Stimulated activated CD8-positive, alpha-beta memory T cell treated with anti-CD3 and anti-CD28 coated beads, Interleukin-15, amount 100 ng/mL, for 4 hours (primary cell): ENCODE measurements at places on chromosomes 2 and 18.

GRCh38 chr2:169525434-169525833 lies 15.9 kb downstream of the KLHL41 start:
- DNase-seq, result no peak

GRCh38 chr18:75257605-75258004 lies 47.0 kb downstream of the TSHZ1 start:
- no peak for DNase-seq

DNA sequence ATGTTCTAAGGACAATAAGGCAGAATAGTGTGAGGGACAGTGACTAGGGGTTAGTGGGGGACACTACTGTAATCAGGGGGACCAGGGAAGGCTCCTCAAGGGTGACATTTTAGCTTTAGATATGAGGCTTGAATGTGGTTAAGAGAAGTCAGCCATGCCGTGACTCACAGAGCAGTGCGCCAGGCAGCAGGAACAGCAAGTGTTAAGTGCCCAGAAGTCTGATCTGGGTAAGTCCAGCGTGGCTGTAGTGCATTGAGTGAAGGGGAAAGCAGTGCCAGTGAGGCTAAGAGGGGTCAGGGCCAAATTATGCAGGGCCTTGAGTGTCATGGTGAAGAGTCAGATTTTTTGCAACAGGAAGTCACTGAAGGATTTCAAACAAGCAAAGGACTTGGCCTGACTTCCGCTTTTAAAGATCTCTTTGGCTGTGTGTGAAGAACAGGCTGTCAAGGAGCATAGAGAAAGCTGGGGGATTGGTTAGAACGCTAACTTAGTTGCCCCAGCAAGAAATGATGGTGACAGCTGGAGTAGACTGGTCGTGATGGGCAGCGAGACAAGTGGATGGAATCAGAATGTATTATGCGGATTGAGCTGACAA lies 151.5 kb downstream of the MSH2 start:
- no peak for DNase-seq

- DNase-seq, result no peak
These were observed 49.9 kb downstream of the CD8B2 start for GRCh38 chr2:106537047-106537446.

DNA sequence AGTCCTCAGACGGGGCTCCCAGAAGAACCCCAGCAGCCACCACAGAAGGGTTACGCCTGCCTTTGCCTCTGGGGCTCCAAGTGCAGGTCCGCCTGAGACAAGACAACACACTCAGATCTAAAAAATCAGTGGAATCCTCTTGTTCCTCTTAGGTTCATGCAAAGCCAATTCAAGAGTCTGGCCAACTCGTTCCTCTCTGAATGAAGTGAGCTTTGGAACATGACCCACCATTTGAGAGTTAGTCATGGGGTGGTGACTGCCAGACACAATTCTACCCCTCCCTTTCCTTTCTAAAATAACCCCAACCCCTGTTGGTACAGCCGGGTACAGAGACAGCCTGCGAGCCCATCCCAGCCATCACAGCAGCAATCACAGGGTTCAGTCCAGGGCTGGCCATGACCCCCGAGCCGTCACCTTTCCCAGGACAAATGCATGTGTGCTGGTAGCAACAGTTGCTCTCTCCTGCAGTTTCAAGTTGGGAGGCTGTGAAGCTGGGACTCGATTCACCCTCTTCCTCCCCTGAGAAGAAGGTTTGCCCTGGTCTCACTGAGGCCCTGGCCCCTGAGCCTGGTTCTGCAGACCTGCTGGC lies 183.1 kb upstream of the SH3BP4 start:
- no peak for DNase-seq

DNA sequence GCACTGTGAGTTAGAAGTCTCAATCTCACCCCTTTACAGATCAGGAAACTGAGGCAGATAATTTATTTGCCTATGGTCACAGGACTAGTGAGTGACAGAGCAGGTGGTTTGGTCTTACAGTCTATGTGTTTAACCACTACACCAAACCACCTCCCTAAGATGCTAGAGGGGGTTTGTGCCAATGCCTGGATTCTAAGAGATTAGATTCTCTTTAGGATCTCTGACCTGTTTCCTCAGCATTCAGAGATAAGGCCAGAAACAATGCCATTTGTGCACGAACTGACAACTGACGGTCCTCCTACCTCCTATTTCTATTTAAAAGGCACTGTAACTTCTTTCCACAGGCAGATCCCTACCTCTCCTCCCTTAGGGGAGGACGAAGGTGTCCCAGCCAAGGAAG lies 2.3 kb upstream of the SLC20A1 start:
- DNase-seq, result no peak

DNA sequence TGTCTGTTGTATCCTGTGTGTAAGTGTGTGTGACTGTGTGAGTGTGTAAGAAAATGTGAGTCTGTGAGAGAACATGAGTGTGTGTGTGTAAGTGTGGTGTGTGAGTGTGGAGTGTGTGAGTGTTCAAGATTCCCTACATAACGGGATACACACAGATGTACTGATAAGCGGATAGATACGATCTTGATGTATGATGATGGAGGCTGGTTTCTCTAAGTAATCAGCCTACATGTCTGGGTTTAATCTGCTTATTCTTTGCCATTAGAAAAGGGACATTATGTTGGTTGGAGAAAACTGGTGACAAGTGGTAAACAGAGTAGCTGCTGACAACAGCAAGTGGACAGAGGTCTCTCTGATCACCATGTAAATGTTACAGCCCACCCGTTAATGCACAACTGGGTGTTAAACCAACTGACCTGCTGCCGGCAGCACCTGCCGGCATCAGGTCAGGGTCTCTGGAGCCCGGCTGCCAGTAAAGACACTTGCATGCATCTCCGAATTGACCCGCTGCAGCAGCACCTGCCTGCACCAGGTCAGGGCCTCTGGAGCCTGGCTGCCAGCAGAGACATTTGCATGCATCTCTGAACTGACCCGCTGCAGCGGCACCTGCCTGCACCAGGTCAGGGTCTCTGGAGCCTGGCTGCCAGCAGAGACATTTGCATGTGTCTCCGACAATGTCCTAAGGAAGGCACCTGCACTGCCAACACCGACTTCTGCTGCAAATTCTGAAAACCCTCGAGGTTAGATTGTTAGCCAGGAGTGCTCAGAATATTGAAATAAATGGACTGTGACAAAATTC lies 87.5 kb downstream of the MBP start:
- no peak for DNase-seq

DNA sequence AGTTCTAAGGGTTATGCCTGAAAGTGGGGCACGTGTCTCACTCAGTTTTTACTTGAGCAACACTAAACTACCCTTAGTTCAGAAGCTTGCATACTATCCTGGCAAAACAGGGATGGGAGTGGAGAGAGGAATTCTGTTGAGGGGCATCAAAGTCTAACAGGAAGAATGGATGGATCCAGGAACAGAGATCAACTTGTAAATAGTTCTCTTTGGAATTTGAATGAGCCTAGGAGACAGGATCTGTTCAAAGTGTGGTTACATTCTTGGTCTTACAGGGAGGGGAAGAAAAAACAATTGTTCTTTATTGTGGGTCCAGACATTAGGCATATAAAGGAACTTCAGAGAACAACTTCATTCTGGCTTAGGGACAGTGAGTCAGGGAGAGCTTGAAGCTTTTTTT lies 560.2 kb downstream of the CNTNAP5 start:
- no peak for DNase-seq

GRCh38 chr2:43225788-43226557 lies 433 bp downstream of the ZFP36L2 start:
- DNase-seq, result peak; percentile 36

DNA sequence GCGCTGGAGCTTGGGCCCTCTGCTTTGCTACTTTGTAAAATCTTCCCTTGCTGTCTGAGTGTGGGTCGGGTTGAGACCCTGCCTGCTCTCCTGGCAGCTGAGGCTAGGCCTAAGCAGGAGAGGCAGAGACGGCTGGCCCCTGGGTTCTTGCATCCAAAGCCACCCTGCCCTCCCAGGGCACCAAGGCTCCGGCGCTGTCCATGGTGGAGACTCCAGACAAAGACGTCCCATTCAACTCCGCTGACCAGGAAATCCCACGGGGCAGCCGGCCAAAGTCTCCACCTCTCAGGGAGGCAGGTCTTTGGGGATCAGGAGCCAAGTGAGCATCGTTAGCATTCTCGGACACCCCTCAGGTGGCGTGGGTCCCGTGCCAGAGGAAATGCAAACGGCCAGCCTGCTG lies 2.6 kb upstream of the PRLH start:
- no peak for DNase-seq

DNA sequence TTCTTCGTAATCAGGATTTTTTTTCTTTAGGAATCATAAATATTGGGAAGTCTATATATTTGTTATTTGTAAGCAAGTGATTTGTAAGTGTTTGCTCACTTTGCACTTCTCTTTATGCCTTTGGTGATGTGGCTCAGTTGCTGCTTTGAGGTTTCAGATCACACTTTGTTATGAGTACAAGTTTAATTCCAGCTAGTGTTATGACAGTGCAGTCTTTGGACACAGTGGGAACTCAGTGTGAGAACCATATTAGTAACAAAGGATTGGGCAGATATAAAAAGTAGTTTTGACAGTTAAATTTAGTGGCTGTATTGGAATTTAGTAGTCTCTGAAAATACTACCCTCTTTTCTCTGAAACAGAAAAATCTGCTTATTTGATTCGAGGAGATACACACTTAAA lies 67.7 kb downstream of the ABI2 start:
- no peak for DNase-seq
